Stimulated activated CD4-positive, alpha-beta T cell treated with anti-CD3 and anti-CD28 coated beads, Interleukin-12 subunit alpha, Interleukin-12 subunit beta, amount 100 ng/mL, for 4 hours (primary cell): ENCODE measurements at places on chromosomes 3 and 15.

DNA sequence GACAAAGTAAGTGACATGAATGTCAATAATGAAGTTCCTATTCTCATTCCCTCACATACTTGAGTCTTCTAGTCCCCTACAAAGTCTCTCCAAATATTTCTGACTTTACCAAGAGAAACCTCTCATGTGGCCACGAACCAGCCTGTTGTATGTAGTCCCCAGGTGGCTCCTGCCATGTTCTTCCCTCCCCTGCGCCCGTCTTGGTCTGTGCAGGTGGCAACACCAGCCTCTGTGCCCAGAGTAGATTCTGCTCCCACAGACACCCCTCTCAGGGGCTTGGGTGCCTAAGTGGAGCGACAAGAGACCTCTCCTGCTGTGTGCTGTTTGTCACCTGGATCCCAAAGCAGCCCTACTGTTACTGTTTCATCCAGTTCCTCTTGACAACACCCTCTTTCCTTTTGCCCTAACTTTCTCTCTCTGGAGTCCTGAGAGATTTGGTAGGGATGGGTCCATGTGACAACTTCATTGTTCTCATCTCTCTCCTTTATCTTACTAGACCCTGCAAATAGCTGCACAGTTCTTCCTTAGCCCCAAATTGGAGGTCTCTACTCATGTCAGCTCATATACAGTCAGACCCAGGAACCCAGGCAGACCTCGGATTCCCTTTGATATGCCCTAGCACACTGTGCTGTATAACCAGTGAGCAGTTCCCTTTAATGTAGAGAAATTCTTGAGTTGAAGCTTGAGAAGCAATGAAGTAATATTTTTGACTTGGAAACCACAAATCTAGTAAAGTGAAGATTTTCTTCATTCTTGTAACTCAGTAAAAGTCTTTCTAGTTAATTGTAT, 56.9 kb downstream of the POLR2M start:
- no peak for DNase-seq

DNA sequence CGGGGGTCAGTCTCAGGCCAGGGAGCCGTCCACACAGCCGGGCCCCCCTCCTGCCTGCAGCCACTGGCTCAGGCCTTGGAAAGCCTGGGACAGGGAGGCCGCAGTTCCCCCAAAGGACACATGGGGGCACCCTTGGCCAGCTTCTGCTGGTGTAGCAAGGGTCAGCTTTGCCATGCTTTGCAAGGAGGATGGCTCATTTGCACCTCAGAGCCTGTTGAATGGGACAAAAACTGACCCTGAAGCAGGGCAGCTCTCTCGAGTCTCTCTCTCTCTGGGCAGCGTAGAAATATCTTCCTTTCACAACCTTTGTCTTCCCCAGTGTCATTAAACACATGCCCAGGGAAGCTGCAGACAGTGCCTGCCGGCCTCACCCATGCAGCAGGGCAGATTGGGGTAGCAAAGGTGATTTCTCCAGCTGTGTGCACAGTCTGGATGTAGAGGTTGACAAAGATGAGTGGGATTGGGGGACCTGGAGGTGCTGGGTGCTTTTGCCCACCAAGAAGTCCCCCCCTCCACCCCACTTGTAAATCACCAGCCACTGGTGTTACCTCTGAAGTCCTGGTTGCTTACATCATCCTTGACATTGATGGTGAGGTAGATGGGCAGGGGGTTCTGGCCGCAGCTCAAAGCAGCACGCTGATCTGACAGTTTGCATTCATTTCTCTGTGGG, 17.4 kb upstream of the EHD4 start:
- peak; percentile 89 for DNase-seq

- DNase-seq, result no peak
These were observed 12.6 kb downstream of the PAQR5 start for GRCh38 chr15:69311319-69311721.

DNA sequence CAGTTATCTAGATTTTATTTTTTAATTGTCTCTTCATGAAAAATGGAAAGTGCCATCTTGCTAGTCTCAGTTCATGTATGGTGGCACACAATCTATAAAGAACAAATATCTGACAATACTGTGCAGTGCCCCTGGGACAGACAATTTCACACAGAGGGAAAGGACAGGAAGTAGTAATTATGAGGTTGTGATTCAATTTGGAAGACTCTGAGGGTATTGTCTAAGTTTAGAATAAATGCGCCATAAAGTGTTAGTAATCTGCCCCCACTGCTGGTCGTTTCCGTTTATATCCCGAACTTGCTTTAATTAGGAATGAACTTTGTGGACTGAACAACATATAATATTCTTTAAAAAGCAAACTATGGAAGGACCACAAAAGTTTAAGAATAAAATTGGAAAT, 196.4 kb upstream of the SLC24A5 start:
- no peak for DNase-seq

- DNase-seq, result peak; percentile 6
These were observed 994 bp downstream of the MESP1 start for GRCh38 chr15:89749951-89750559.

DNA sequence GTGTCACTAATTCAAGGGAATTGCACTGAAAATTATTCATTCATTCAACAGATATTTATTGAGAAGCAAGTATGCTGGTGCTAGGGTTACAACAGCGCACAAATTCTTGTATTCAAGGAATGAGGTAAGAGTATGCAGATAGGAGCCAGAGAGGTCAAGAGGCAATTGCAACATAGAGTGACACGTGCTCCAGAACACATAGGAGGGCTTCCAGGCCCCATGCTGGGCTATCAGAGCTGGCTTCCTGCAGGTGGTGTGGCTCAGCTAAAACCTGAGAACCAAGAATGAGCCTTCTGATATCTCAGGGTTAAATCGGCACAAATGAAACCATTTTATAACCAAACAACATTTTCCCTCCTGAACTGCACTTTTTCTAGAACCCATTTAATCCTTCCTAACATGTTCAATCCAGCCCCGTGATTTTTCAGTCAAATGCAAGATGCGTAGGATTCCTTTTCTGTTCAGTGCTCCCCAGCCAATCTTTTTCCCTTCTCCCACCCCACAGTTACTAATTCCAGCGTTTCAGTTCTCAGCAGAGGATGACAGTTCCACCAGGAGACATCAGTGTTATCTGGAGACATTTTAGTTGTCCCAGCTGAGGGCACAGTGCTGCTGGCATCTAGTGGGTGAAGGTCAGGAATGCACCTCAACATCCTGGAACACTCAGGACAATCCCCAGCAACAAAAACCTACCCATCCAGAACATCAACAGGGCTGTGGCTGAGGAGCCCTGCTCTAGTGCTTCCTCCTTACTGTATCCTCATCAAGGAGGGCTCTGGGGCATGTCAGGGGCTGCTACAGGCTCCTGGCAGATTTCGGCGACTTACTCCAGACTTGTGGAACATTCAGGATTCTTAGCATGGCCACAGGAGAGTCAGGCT, 13.1 kb downstream of the CCR5AS start:
- DNase-seq, result no peak
